HTR-8/SVneo (cell line): ENCODE measurements at places on chromosomes 2 and 18.

- DNase-seq = no peak
Measured at GRCh38 chr2:136209561-136210454, 91.9 kb upstream of the CXCR4 start.

DNA sequence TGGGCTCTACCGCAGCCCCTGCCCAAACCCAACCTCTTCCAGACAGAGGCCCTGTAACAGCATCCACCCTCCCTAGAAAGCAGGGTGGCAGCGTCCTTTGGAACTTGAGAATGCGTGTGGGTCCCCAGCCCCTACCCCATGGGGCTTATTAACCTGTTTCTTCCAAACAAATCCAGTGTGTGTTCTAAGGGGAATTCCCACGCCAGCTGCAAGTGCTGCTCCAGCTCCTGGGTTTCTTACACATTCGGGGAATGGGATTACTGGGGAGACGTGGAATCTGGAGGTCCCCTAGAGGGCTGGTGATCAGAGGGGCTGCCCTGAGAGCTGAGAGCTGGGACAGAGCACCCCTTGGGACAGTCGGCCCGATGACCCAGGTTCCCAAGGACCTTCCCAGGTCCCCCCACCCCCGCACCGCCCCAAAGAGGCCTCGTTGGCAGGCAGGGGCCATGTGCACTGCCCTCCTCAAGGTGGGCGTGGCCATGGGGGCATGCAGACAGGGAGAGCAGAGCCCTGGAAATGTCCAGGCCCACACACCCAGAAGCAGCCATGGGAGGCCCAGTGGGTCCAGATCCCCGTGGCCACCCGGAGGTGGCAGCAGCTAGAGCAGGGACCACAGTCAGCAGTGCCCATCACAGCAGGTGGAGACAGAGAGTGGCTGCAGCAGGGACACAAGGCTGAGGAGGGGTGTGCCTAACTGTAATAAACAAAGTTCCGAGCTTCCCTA lies 18.8 kb upstream of the TEX44 start:
- DNase-seq = no peak

GRCh38 chr2:18722101-18722500 lies 132.7 kb upstream of the NT5C1B start:
- no peak for DNase-seq

- DNase-seq = peak; percentile 60
Measured at GRCh38 chr18:58870130-58870529, 5.5 kb downstream of the ZNF532 start.

- no peak for DNase-seq
Measured at GRCh38 chr2:12861344-12861930, 144.7 kb downstream of the TRIB2 start.

- no peak for DNase-seq
Measured at GRCh38 chr18:26703170-26703930, 155.0 kb upstream of the KCTD1 start.

DNA sequence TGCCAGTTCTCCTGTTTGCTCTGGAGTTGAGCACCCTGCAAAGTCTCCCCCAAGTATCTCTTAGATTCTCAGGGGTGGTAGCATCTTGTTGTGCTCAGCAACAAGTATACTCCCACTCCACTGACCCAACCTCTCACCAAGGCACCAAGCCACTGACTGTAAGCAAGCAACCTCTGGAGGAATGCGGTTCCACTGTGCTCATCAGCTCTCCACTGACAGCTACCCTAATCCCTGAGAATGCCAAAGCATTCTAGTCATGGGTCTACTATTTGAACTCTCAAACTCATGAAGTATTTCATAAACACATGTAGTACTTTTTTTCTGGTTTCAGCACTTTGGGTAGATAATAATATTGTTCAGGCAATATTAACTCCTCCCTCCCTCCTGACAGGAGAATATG lies 170.0 kb downstream of the EPHA4 start:
- peak; percentile 19 for DNase-seq

GRCh38 chr2:216624251-216624650 lies 9.0 kb upstream of the IGFBP2 start:
- no peak for DNase-seq

DNA sequence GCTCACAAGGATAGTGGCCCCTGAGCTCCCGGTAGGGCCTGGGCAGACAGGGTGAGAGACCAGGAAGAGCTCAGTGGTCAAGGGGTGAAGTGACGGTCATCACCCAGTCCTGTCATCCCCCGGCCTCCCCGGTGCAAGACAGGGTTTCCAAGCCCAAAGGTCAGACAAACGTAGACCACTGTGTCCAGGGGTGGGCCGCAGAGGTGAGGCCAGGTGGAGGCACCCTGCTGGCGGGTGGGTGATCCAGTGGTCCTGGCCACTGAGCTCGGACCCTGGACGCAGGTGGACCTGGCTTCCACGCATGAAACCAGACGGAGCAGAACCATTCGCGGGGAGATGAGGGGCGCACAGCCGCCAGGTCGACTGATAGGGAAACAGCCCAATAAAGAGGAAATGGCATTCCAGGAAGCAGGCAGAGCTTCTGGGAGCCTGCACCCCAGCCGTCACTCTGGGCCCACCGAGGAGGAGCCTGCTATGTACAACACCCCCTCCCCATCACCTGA lies 14.4 kb upstream of the SNED1 start:
- DNase-seq = no peak

GRCh38 chr2:184628051-184628450 lies 29.7 kb downstream of the ZNF804A start:
- no peak for DNase-seq

GRCh38 chr2:69768235-69768634 lies 26.3 kb downstream of the ANXA4 start:
- no peak for DNase-seq

DNA sequence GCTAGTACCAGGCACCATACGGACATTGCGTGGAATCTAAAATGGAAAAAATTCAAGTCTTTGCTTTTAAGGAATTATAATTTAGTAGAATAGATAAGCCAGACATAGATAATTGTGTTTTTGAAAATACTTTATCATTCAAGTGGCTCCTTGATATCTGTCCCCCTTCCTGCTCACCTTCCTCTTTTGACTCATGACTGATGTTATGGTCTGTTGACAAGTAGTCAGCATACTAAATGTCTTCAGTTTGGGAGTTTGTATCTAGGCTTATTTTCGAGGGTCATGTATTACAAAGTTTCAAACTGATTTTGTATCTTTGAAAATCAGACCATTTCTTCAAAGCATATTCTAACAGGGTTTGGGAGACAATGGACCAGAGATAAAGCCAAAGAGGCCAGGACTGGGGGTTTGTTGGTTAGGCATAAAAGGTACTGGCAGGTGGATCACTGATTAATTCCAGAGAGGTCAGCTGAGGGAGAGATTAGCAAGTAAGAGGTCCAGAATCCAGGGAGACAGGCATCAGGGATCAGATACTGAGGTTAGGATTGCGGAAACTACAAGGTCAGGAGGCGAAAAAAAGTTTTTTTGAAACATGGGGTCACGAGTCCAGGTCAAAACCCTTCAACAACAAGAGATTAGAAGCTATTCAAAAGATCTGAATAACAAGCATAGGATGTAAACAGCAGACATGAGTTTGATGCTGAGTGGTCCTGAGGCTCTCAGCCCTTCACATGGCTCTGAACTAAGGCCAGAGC lies 31.5 kb upstream of the KLHL14 start:
- no peak for DNase-seq

- no peak for DNase-seq
Measured at GRCh38 chr2:70620020-70620419, 66.4 kb upstream of the TGFA start.

- DNase-seq = no peak
Measured at GRCh38 chr2:102485147-102485785, 12.2 kb downstream of the SLC9A4 start.

GRCh38 chr2:6418291-6418690 lies 447.4 kb downstream of the CMPK2 start:
- DNase-seq = no peak

DNA sequence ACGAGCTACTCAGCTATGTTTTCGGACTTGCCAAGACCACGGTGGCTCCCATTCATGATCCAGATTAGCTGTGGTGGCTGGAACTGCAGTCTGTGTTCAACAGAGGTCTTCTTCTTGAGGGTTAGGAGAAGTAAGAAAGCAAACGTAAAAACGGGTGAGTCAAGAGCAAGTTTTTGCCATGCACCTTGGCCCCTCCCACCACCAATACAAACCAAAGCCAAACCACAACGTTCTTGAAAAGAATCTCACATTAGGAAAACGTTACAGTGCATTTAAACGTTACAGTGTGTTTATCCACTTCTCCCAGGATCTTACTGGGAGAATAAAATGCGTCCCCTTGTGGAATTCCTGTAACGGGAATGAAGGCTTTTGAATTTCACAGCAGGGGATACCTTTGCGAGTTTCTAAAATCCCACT lies 725 bp downstream of the FBXO48 start:
- DNase-seq = no peak

- DNase-seq = no peak
Measured at GRCh38 chr18:45073556-45073955, 392.9 kb downstream of the SETBP1 start.

DNA sequence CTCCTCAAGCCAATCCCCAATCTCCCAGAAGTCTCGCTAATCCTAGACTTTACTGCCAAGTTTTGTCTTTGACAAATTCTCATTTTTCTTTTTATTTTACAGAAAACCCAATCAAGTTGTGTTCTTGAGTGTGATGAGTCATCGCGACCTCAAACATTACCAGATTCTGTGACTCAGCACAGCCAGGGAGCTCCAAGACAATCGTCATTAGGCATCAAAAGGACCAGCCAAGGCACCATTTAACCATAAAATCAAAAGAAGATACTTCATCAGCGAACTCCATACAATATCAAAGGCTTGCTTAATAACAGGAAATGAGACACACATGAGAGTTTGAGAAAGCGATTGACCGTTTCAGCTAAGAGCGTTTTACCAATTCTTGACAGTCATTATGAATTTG lies 146.2 kb upstream of the AGAP1 start:
- DNase-seq = peak; percentile 66

DNA sequence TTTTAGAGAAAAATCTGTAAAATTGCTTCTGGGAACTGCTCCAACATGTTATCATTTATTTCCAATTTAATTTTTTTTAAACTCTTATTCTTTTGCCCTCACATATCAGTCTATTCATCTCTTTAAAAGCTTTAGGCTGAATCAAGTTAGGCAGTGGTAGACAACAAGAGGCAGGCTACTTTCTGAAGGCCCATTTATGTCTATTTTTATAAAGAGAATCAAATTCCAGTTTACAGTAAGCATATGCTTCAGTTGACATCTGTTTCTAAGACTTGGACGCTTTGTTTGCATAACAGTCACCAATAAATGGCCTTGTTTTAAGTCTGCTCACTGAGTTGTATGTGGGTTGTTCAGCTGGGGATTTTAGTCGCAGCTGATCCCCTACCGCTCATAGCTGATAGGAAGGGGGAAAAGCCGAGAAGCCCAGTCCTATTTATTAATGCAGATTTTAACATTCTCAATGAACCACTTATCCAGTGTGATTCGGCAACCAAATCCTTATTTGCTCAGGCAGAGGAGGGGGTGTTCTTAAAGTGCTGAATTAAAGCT lies 260.4 kb upstream of the SIX3 start:
- no peak for DNase-seq

GRCh38 chr2:25430556-25430955 lies 88.8 kb upstream of the DNMT3A start:
- no peak for DNase-seq

DNA sequence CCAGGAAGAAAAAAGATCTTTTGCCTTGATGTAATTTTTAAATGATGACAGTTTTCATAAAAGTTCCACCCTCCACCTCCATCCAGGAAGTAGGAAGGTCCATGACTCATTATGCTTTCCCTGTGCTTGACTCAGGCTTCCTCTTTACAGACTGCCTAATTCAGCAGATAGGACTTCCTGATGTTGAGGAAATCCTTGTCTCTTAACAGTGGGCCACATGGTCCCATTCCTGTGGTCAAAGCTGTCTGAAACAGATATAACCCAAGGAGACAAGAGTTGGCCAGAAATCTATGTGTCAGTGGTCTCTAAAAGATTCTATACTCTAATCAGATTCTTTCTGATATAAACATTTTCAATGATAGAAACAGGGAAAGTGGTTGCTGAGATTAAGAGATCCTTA lies 119.1 kb downstream of the BAZ2B start:
- peak; percentile 60 for DNase-seq

DNA sequence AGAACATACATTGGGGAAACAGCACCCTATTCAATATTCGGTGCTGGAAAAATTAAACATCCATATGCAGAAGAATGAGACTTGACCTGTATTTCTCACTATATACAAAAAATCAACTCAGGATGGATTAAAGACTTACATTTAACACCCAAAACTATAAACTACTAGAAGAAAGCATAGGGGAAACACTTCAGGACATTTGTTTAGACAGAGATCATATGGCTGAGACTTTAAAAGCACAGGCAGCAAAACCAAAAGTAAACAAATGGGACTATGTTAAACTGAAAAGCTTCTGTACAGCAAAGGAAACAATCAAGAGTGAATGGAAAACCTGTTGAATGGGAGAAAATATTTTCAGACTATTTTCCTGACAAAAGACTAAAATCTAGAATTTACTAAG lies 1694.1 kb upstream of the CELF4 start:
- DNase-seq = no peak

- DNase-seq = no peak
Measured at GRCh38 chr2:119315241-119315925, 51.3 kb downstream of the C2orf76 start.

DNA sequence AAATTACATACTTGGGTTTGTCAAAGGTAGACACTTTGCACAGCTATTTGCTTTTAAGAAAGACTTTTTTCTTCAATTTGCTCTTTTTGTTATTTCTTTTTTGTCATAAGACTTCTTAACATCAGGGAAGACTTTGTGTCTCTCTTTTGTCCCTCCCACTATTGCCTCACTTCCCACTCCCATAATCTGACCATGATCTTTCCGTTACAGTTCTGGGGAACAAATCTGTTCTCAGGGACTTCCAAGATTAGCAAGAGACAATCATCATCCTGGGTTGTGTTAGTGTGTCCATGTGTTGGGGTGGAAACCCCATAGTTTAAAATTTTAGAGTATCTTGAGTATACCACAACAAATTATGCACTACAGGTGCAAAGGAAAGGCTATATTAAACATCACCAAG lies 75.3 kb downstream of the REV1 start:
- DNase-seq = no peak

- no peak for DNase-seq
Measured at GRCh38 chr2:84876369-84876768, 4.5 kb downstream of the TRABD2A start.
